Left renal pelvis (tissue), 4 donors: ENCODE measurements at places on chromosomes 16 and 17.

- no peak for DNase-seq
Observed at GRCh38 chr17:77636835-77637817, 321.4 kb upstream of the TNRC6C start.

GRCh38 chr17:12729086-12729485 is 60.2 kb upstream of the ARHGAP44 start:
- DNase-seq = no peak

DNA sequence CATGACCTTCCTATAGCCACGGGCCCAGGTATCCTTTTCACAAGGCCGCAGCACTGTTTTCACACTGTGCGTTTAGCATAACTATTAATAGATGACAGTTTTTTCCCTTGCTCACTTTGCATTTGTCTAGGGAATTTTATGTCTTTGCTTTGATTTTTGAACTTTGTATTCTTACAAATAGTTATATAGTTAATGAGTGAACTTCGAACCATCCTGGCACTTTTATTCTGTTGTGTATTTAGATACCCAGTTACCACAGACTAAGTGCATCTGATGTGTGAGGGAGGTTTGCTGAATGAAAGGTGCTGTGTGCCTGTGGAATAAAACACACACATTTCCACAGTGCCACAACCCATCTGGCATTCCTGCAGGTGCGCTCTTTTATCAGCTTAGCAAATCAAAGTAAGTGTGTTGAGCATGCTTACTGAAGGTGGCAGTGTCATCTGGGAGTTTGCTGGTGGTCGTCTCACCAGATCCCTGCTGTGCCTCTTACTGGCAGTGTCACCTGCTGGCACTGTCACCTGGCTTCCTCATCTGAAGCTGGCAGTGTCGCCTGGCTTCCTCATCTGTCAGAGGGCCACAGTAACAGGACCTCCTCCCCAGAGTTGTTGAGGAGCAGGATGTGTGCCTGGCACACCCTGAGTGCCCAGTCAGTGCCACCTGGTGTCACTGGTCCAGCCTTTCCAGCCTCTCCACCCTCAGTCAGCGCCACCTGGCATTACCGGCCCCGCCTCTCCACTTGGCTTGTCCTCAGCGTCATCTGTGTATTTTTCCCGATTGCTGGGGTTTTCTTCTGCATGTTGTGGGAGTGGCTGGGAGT is 37.6 kb downstream of the USP10 start:
- DNase-seq = no peak

DNA sequence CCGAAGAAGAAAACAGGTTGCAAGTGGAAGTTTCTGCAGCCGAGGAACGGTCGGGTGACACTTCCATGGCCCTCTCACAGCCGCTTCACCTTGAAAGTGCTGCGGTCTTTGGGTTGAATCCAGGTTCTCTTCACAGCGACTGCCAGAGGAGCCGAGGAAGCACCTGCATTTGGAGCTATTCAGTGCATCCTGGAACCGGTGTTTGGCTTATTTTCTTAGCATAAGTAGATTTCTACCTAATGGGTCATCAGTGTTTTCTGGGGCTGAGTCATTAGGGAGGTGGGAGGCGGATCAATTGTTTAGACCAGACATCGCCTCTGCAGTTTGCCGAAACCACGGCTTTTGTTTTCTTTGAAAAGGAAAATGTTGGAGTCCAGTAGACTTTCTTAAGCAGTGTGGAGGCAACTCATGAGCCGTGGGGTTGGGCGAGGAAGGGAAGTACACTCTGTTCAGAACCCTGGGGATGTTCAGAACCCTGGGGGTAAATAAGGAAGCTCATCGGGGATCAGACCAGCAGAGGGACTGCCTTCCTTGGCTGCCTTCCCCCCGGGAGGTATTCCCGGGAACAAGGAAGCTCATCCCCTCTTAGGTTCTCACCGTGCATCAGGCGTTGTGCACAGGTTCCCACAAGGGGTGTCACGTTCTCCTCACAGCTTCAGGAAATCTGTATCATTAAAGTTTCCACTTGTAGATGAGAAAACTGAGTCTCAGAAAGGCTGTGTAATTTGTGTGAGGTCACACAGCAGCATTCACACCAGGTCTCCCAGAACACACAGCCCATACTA is 361.5 kb downstream of the SNX29 start:
- no peak for DNase-seq

DNA sequence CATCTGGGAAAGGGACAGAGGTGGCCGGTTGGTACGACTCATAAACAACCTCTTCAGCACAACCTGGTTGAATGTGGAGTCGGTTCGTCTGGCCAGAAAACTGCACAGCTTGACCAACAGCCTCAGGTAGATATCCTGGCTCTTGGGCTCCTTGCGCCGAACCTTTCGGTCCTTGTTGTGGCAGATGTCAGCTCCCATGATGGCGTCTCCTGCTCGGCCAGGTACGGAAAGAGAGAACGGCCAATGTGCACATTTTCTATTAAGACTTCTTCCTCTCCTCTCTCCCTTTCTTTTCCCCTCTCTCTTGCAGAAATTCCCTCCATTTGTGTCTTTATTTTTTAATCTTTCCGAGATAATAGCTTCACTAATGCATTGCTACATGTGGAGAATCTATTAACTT is 41.8 kb upstream of the CNTNAP4 start:
- no peak for DNase-seq

DNA sequence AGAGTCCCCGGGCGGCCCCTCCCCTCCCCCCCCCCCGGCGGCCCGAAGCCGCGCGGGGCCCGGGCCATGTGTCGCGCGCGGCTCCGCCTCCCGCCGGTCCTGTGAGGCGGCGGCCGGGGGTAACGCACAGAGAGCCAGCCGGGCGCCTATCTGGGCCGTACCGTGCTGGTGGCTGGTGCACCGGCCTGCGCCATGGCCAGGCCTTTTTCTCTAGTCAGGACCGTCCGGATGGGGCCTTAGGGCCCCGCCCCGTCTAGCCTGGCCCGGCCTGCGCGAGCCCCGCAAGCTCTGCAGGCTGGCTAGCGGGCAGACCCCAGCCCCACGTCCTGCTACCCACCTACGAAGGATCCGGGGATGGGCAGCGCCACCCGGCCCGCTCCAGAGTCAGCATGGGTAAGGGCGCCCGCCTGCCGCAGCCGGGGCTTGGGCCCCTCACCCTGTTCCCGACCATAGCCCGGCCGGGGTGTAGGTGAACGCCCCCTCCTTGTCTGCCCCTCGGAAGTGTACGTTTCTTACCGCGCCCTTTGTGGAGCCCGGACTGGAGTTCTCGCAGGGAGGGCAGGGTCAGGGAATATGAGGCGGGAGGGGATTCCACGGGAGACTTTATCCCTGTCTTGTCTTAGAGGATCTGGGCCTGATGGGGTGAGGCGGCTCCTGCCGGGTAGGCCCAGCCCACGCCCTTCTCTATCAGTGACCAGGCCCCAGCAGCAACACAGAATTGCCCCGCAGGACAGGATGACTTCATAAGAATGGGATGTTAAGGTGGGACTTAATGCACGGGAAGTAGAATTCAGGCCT is at the start of gene CENPT:
Gene CENPT, minus strand, starts transcription at position 630 of the 798 bp plus-strand sequence. CDS start 13,834 bp downstream, outside the sequence.
- DNase-seq = no peak

DNA sequence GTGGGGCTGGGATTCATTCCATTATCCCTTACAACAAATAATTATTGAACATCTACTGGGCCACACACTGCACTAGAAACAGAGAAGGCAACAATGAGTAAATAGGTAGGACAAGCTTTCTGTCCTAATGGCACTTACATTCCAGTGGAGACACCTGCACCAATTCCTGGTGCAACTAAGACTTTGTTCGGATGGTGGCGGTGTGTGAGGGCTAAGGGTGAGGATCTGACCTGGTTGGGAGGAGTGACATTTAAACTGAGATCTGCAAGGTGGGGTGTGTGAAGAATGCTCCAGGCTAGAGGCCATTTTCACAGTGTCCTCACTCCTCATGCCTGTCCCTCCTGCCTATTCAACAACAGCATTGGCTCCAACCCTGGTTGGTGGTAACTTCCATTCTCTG is 510.0 kb downstream of the XYLT1 start:
- DNase-seq = no peak

DNA sequence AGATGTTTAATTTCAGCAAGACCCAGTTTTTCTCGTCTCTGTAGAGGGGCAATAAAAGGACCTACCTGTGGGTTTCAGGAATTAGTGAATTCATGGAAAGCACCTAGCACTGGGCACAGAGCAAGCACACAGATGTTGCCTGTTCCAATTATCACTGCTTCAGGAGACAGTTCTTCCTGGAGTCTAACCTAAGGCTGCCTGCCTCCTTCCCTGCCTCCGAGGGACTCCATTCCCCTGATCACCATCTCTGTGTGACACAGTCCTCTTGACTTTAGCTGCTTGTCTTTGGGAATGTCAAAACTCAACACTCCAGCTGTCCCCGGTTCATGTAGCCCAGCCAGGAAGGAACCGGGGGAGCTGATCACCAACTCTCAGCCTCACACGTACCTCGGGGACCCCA is 474.9 kb downstream of the SLC39A11 start:
- no peak for DNase-seq

GRCh38 chr16:50165473-50165872 is 12.4 kb downstream of the TENT4B start:
- no peak for DNase-seq

GRCh38 chr16:88703486-88704309 is 2.5 kb downstream of the RNF166 start:
- no peak for DNase-seq

GRCh38 chr17:38730526-38731379 is 612 bp downstream of the CISD3 start:
- no peak for DNase-seq

GRCh38 chr16:71226229-71227141 is 4.0 kb downstream of the HYDIN start:
- no peak for DNase-seq

DNA sequence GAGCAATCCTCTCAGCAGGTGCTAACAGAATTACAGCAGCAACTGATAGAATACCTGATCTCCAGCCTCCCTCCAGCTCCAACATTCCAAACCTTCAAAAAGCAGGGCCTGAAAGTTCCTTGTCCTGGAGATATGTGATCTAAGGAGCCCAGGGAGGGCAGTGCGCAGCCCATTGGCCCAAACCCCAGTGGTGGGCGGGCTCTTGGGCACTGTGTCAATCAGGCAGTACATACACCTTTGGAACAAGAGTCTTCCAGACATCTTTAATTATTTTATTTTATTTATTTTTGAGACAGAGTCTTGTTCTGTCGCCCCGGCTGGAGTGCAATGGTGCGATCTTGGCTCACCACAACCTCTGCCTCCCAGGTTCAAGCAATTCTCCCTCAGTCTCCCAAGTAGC is 24.2 kb downstream of the SLC12A3 start:
- DNase-seq = no peak

DNA sequence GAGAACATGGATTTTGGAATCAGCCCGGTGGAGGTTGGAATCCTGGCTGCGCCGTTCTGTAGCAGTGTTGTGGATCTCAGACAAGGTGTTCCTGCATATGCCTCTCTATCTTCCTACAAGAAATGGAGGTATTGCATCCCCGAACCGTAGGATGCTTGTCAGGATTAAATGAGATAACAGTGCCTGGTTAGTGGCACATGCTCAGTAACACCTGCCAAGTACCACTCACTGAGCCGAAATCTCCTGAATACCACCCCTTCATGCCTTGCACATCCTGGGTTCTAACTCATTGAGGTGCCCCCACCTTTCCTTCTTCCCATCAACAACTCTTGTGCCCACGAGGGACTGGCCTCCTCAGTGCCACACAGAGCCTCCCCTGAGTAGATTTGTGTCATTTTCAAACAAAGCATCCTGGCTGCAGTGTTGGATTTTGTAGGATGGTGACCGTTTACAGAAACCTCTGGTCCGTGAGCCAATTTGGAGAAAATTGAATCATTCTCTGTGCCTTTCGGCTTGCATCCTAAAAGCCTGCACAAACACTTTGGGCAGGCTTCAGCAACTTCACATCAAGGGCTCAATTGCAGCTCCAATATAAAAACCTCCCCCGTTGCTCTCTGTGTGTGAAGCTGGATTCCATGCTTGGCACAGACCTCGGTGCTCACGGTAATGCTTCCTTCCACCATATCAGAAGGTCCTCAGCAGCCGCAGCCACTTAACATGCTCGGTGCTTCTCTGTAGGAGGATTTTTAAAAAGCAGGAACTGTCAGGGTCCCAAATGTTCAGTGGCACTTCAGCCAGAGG is 84.2 kb downstream of the WWOX start:
- DNase-seq = no peak

- no peak for DNase-seq
Observed at GRCh38 chr17:1434150-1434549, 21.9 kb downstream of the CRK start.

DNA sequence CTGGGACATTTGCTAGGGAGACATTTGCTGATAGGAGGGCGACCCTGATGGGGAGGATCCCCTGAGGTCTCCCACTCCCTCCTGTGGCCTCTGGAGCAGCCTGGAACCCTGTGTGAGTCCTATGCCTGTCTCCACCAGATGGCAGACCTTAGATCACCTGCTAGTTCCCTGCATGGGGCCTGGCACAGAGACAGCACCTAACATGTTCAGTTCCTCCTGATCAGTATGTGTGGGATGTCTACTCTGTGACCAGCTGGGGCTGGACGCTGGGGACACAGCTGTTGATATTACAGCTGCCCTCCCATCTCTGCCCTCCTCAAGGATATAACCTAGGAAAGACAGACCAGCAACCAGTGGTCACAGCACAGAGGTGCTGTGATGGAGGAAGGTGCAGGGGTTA is 1.1 kb upstream of the ADCY7 start:
- no peak for DNase-seq

DNA sequence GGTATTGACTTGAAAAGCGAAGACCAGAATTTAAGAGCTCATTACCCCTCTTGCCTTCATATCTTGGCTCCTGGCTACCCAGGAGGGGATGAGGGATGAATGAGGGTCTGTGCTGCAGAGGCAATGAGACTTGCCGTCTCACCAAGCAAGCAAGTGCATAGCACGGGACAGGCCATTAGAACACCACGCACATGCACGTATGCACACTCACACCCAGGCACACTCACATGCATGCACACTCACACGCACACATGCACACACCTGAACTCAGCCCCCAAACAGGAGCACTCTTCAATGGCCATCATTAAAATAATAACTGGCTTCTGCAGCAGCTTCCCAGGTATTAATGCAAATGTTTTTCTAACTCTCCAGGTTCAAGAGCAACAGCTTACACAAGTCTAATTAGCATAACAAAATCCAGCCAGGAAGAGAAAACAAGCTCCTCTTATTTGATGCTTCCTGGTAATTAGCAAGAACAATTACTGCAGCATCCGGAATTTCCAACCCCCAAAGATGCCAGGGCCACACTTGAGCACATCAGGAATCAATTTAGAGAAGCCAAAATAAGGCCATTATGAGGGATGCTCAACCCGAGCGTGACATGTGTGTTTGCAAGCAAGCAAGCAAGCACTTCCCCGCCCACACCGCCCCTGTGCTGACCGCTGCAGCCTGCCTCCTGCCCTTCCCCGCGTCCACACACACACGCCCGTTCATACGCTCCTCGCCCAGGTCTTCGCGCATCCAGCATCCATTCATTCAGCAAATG is 171.6 kb upstream of the TNRC6C start:
- DNase-seq = no peak

- no peak for DNase-seq
Observed at GRCh38 chr16:85515830-85516397, 97.2 kb upstream of the GSE1 start.

DNA sequence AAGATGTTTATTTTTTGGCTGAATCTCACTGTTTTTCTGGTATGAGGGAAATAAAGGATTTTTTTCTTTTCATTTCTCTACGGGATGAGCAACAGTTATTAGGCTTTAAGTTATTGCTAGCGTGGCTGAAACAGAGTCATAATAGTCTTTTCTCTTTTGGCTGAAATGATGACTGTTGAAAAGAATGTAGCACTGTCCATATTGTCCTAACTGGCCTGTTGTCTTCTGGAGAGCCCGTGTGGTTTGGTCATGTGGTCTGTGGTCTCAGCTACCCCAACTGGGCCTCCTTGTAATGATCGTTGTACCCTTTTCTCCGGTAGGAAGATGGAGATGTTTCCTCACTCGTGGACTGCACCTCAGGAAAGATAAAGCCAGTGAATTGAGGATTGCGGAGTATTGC is 36.6 kb downstream of the EPN2 start:
- no peak for DNase-seq

GRCh38 chr17:530851-531250 is 178.2 kb upstream of the RPH3AL start:
- DNase-seq = no peak
